ENCODE measurements at places on chromosomes 6 and 20.

GRCh38 chr6:88785478-88785877 lies 177.9 kb downstream of the RNGTT start:
- peak; percentile 74 for DNase-seq

DNA sequence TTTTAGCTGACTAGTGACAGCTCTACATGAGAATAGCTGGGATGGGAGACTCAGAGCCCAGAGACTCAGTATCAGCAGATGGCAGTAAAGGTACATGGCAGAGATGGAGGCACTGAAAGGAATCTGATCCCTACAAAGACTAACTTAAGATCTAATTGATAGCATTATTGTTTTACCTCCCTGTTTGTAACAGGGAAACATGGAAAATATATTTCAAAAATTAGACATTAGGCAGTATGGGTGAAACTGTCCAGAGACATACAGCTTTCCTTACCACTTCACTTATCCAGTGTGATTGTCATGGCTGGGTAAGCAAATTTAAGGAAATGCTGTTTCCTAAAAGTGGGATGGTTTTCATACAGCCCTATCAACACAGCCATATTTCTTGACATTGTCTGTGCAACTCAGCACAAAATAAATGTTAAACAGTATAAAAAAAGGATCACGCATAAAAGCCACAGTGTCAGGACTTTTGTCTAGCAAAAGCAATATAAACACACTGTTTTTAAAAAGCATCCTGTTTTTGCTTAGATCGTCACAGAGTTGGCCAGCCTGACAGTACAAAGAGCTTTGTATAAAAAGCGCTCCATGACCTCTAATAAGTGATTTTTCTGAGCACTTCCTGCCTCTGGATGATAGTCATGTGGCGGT lies 376.9 kb downstream of the PHF3 start:
- DNase-seq: peak; percentile 78

DNA sequence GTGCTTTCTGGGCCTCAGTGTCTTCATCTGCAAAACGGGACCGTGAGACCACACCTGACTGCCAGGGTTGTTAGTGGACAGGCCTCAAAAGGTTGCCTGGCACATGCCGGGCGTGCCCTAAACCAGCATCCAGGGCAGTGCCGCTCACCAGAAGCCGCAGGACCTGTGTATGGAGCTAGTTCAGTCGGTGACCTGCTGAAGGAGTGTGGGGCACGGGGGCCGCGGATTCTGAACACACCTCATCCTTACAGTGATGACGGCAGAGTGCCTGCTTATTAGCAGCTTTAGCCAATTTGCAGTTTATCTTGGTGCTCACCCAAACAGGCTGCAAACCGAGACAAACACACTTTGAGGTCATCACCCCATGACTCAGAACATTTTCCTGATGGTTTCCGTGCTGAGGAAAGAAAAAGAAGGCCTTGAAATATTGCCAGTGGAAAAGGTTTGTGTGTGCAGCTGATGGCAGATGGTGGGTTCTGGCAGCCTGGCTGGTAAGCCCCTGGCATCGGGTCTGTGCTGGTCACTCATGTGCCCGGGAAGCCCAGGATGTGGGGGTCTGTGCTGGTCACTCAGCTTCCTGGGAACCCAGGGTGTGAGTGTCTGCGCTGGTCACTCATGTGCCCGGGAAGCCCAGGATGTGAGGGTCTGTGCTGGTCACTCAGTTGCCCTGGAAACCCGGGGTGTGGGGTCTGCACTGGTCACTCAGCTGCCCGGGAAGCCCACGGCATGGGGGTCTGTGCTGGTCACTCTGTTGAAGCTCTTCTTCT lies 153.8 kb downstream of the ERMARD start:
- DNase-seq: no peak

GRCh38 chr6:16961577-16961976 lies 140.3 kb upstream of the STMND1 start:
- DNase-seq: no peak

DNA sequence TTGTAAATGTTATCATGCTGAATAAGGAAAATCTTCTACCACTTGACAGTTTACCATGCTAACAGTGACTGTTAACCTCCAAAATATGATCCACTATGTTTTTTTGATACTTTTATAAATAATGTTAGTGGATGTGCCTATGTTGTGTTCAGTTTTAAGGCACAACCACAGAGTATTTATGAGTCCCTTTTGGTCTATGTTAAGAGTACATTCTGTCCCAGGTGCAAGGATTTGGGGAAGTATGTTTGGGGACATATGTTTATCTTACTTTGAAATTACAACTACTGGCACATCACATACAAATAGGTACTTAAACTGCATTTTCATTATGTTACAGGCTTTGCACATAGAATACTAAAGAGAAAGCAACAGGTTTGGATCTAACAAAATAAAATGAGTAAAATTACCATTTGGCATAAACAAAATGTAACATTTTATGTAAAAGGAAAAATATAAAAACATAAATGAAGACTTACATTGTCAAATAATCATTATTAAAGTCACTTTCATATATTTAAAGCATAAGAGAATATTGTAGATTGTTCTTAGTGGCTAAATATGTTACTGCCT lies 71.2 kb downstream of the SESN1 start:
- no peak for DNase-seq

- peak; percentile 75 for DNase-seq
Observed at GRCh38 chr6:132813173-132813856, 1.1 kb upstream of the RPS12 start.

DNA sequence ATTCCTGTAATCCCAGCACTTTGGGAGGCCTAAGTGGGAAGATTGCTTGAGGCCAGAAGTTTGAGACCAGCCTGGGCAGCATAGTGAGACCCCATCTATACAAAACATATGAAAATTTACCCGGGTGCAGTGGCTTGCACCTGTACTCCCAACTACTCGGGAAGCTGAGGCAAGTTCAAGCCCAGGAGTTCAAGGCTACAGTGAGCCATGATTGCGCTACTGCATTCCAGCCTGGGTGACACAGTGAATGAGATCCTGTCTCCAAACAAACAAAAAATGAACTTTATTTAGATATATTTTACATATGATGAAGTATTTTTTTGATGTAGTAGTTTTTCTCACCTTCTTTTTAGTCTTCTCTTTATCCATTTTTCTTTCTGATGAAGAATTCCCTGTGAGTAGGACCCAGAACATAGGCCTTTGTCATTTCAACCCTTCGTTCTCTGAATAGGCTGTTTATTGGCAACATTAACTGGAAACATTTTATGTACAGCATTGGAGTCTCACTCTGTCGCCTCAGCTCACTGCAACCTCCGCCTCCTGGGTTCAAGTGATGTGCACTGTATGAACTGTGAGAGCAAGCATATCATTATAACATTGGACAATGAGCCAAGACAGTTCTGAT lies 10.9 kb downstream of the KIF3B start:
- DNase-seq: no peak

GRCh38 chr6:116922853-116923548 lies 46.0 kb downstream of the RFX6 start:
- no peak for DNase-seq

DNA sequence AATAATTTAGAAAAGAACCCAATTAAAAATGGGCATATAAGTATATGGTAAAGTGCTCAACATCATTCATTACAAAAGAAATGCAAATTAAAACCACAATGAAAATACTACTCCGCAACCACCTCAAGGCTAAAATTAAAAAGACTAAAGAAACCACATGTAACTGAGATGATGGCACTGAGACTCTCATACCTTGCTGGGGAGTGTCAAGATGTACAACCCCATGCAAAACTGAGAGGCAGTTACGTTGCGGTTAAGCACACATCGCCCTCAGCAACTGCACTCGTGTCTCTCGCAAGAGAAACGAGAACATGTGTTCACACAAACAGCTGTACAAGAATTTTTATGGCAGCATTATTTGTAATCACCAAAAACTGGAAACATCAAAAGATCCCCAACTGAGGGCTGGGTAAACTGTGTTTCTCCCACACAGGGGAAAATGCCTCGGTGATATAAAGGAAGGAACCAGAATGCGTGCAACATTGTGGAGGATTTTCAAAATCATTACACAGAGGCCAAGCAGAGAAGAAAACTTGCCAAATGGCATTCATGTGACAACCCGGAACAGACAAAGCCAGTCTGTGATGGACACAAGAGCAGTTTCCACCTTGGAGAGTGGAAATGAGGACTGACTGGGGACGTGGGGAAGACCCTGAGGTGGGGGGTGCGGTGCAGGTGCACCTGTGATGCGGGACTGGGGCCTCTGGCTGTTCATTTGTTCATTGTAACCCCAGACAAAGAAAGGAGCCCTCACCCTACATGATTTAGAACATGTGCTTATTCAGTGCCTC lies 144.9 kb downstream of the WDR27 start:
- no peak for DNase-seq

DNA sequence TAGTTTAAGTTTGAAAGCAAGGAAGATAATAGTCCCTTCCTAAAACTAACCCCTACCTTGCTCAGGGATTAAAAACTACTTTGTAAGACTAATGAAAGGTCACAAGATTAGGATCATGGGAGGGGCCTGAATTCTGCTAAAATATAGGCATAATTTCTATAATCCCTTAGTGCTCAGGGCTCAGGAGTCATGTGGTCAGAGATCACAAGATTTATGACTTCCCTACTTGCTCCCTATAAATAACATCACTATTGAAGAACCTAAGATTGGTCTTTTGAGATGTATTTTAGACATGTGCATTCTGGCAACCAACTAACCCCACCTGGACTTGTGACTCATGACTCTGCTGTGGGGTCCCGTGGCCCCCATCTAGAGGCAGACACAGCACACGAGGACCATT lies 81.1 kb downstream of the STMND1 start:
- DNase-seq: no peak

DNA sequence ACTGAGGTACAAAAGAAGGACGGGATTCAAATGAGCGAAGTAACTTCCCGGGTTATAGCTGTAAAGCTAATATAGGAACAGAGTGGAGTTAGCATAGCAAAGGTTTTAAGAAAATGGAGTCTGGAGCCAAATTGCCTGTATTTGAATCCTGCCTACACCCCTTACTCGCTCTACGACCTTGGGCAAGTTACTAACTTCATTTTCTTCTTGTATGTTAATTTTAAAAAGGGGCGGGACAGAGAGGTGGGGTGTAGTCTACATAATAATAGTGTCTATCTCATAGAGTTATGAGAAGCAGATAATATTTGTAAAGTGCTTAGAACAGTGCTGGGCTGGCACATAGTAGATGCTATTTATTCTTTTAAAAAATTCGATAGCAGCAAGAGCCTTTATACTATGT lies 705 bp downstream of the ZSCAN23 start:
- DNase-seq: peak; percentile 55

DNA sequence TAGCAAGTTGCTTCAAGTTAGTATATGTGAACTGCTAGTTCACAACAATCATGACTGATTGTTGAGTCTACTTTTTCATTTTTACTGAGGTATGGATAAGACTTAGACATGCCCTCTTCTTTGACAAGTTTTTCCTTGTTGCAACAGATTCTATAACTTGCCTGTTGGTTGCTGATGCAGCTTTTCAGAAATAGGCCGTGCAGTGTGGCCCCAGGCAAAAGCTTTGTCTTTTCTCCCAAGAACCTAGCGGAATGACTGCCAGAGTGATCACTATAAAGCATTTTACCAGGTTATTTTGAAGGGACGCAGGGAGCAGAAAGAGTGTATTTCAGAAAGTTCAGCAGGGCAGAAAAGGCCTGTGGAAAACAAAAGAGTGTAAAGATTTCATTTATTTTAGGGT lies 16.0 kb downstream of the HECA start:
- DNase-seq: no peak

DNA sequence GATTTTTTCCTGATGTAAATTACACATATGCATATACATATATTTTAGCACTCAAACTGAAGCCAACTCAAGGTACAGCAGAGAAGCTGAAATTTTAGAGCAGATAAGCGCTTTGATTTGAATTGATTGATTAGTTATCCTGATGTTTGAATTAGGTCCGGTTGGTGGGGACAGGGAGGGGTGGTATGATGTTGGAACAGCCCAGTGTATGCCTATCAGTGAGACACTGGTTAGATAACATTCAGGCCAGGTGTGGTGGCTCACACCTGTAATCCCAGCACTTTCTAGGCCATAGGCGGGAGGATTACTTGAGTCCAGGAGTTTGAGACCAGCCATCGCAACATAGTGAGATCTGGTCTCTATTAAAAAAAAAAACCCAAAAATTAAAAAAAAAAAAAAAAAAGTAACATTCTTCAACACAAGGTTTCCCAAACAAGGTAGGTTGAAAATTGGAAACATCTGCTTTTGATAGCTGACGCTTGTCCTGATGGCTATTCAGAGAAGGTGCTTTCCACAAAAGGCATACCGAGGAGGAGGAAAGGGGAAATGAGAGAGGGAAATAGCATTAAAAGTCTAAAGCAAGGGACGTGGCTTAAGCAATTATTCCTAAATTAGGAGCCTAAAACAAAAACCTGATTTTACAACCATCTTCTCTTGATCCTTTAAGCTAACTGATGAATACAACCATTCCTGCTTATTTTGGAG lies 288.4 kb upstream of the JARID2 start:
- no peak for DNase-seq

DNA sequence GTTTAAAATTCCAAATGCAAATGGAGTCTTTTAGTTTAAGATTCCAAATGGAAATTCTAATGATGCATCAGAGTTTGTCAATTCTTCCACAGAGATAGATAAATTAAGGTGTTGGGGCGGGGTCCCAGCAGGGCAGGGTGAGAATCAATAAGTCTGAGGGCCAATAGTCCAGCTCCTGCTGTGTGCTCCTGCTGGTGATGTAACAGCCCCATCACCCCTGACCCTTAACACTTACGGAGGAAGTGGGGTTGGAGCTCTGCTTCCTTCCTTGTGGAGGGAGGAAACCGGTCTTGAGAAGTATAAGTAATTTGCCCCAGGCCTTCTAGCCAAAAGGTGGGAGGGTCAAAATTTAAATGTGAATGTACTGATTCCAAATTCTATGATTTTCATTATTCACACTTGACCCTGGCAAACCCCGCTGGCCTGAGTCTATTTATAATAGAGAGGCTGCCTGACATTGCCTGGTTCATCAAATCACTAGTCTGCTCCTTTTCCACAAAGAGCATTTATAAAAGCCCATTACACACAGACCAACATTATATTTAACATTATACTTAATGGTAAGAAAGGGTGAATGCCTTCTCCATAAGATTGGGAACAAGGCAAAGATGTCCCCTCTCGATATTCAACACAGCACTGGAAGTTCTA lies 17.2 kb downstream of the ZBTB2 start:
- no peak for DNase-seq

- no peak for DNase-seq
Observed at GRCh38 chr6:84979541-84979940, 215.1 kb upstream of the TBX18 start.

GRCh38 chr6:112841553-112842329 lies 494.6 kb downstream of the RFPL4B start:
- no peak for DNase-seq

DNA sequence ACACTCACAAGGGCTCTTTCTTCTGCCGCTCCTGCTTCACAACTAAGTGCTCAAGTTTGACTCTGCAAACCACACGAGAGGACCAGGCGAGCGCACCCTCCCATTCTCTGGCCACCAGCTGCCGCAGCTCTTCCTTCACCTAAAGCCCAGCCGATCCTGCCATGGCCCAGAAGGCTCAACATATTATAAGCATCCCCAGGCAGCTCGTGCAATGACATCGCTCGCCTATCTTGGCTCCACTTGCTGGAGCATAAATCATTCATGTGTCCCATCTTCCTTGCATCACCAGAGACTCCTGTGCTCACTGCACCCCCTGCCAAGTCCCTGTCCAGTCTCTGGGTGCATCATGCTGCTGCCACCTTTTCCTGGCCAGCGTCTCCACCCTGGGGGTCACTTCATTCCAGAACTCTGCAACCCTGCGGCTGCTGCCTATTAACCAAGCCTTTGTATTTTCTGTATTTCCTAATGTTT lies 59.0 kb downstream of the PSMG4 start:
- no peak for DNase-seq
